Epithelial cell of proximal tubule (primary cell): ENCODE measurements at places on chromosomes 16 and 17. TPM values are rescaled to one million over a fixed set of nuclear protein-coding genes. Genes with fewer than 3 reads are reported as not detected.

GRCh38 chr17:57773557-57773956 lies 28.5 kb upstream of the CCDC182 start:
- DNase-seq, result no peak

DNA sequence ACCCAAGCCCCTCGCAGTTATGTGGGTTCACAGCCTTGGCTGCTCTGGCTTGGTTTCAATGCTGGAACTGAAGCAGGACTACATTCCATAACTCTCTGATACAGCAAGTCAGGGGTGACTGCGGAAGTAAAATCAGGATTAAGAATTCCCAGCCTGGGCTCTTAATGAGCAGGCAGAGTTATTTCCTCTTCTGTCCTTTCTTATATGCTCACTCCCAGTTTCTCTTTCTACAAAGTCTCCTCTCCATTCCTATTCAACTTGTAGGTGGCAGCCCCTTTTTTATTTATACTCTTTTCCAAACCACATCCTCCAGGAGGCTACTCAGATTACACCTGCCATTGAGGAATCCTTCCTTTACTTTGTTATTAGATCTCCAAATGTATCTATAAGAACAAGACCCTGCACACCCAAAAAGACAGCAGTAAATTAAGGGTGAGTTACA lies 40.3 kb downstream of the HOXB1 start:
- no peak for DNase-seq

DNA sequence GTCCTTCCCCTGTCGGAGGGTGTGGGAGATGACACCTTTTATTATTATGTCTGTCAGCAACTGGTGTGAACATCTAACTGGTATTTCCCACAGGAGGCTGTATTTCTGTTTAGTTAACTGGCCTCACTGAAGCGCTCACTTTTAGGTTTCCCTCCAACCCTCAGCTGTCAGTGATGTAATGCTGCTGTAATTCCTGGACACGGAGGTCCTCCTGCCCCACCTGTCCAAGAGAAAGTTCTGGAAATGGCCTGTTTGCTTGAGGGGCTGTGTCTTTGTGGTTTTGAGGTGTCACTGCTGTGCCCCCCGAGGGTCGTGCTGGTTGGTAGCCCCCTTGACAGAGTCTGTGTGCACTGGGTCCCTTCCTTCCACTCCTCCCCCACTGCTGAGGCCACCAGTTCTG lies 11.5 kb downstream of the KCNJ12 start:
- DNase-seq, result no peak

DNA sequence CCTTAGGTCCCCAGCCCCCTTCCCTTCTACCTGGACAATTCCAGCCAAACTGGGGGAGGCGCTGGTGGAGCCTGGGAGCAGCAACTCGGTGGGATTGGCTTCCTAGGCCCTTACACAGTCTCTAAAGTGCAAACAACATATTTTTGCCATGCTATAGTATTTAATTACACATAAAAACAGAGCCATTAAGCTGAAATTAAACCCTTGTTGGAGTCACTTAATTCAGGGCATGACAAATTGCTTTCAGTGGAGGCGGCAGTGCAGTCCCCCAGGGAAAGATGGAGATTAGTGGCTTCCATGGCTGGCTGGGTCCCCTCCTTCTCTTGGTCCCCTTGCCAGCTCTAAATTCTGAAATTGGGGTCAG lies 17.3 kb downstream of the IGFBP4 start:
- DNase-seq, result no peak

Gene CDT1
- total RNA-seq, result 76.2 and 88.5 TPM in 2 replicates

DNA sequence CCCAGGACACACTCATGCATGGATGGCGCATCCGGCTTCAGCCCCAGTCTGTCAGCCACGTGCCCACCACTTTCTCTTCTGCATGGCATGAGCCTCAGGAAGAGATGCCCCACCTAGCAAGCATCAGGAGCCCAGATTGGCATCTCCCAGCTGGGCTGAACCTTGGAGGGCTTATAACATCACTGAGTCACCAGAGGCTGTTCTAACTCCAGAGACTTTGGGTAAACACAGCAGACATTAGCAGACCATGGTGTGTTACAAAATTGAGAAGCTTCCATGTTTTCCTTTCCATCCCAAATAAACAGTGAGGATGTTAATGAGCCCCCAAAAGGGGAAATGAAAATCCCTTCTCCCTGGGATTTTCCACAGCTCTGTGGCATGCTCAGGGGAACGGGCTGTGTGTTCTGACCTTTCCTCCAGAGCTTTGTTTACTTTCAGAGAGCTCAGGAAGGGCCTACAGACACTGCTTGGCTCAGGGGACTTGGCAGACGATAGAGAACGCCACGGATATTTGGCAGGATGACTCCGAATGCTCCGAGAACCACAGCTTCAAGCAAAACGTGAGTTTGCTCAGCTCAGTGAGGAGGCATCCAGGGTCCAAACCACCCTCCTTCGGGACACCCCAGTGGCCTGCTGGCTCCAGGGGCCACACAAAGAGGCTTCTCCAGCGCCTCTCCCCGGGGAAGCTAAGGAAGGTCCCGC lies 16.5 kb downstream of the GLP2R start:
- DNase-seq, result no peak

GRCh38 chr17:7225711-7226331 lies 6.1 kb downstream of the ACADVL start:
- DNase-seq, result no peak

DNA sequence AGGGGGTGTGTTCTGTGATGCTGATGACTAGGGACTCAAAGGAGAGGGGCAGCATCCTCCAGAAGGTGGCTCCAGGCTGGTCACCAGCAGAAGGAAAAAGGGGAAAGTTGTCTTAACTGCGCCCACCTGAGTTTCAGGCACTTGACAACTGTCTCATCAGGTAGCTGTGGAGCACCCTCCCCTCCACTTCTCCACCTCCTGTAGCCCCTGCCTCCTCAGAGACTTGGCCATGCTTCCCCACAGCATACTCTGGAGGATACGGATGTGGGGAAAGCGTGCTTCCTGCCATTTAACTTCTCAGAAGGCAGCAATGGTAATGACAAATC lies 17.9 kb downstream of the CFAP20 start:
- DNase-seq, result no peak

- no peak for DNase-seq
Observed at GRCh38 chr17:180381-181244, 837 bp downstream of the DOC2B start.

DNA sequence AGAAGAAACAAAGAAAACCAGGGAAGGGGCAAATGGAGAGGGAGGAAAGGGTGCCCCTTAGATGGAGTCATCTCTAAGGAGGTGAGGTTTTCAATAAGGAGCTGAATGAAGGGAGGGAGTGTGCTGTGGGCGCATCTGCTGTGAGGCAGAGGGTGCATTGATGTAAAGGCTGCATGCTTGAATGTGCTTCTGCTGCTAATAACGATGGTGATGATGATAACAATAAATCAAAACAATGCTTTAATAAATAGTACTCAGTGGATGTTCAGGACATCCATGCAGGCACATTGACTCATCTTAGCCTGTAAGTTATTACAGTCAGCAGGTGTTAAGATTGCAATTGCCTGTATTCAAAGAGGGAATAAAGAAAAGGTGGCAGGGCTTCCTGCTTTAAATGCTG lies 87.8 kb downstream of the SHISA6 start:
- no peak for DNase-seq

Gene NHLRC4
- total RNA-seq, result 0.35 and 0.51 TPM in 2 replicates

DNA sequence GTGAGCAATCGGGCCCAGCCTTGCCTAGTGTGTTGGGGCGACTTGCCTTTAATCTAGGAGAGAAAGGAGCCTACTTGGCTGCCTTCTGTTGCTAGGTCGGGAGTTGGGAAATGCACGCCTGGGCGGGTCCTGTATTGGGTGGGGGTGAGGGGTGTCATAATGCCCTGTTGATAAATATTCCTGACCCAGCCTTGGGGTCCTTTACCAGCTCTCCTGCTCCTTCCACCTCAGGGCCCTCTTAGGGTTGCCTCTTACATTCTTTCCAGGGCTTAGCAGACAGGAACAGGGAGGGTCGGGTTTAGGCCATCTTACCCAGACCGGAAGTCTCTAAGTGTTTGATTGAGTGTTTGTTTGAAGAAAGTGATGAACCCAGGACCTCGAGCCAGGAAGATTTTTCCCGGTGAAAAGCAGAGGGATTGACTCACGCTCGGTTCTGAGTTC lies 112.9 kb downstream of the SEC14L1 start:
- DNase-seq, result no peak

Gene MPV17L
- 2.2 and 5.9 TPM in 2 replicates for total RNA-seq

GRCh38 chr17:66255112-66255511 lies 25.9 kb upstream of the APOH start:
- no peak for DNase-seq

Gene SYCE1L
- 2.4 and 10.7 TPM in 2 replicates for total RNA-seq

Gene C17orf113
- 0.07 and 0.98 TPM in 2 replicates for total RNA-seq

GRCh38 chr17:65533056-65533745 lies 28.2 kb downstream of the AXIN2 start:
- no peak for DNase-seq
